ENCODE measurements at places on chromosomes 2 and 18.

DNA sequence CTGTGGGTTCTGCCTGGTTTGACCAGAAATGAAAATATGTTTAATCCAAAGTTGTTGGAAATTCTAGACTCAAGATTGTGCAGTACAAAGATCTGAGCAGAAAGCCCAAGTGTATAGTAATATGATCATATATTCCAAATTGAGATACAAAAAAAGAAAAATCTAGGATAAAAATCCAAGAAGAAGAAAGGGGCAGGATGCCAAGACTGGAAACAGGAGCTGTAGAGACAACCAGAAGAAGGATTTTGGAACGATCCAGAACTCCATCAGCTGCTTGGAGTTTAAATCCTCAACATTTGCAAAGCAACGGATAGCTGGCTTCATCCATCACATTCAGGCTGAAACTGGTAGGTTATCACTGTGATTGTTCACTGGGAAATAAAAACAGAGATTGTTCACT is 333.6 kb upstream of the UBE2E3 start:
- DNase-seq = no peak

GRCh38 chr2:237858294-237859081 is 935 bp upstream of the RAMP1 start:
- DNase-seq = peak; percentile 33

GRCh38 chr18:68721681-68722583 is 7.0 kb upstream of the TMX3 start:
- DNase-seq = no peak

GRCh38 chr2:233079473-233079877 is 19.3 kb downstream of the INPP5D start:
- DNase-seq = no peak

- DNase-seq = no peak
Observed at GRCh38 chr2:121898483-121898882, 143.0 kb downstream of the TSN start.

- DNase-seq = no peak
Observed at GRCh38 chr2:136764452-136765255, 691 bp upstream of the THSD7B start.

DNA sequence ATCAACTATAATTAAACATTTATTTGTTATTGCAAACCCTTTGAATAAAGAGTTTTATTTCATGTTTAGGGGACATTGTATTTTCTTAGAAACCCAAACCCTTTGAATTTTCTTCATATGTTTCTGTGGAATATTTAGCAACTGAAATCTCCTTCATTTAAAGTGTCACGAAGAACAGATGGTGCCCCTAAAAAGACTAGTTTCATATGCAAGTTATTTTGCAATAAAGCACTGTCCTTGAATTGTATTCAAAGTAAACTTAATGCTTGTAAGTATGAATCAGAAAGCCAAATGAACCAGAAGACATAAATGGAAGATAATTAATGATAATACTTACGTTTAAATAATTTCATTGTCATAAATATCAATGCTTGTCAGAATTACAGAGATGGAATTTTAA is 151.9 kb upstream of the CWC22 start:
- DNase-seq = no peak

DNA sequence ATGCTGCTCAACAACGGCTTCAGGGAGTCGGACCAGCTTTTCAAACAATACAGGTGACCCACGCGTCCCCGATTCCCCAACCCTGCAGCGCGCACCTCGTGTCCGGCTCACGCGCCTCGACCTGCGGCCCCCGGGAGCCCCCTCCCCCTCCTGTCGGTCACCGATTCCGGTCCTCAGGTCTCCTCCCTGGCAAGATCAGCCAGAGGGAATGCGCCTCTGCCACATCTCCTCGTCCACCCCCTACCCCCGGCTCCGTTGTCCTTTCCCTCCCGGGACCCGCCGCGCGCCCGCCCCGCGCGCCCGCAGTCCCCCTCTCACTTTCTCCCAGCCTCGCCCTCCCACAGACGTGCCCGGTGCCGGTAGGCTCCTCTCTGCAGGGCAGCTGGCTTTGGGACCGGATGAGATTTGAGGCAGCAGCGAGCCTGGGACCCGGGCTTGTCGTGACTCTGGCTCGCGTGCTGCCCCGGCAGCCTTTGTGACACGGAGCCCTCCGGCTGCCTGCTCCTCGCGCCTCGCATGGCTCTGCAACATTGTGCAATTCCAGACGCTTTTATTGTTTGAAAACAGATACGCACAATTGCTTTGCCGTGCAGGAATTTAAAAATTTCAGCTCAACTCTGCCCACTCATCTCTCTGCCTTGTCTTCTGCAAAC is 558 bp downstream of the TTC39C start:
- DNase-seq = peak; percentile 56

- DNase-seq = no peak
Observed at GRCh38 chr2:218839430-218839829, 7.8 kb upstream of the PRKAG3 start.

DNA sequence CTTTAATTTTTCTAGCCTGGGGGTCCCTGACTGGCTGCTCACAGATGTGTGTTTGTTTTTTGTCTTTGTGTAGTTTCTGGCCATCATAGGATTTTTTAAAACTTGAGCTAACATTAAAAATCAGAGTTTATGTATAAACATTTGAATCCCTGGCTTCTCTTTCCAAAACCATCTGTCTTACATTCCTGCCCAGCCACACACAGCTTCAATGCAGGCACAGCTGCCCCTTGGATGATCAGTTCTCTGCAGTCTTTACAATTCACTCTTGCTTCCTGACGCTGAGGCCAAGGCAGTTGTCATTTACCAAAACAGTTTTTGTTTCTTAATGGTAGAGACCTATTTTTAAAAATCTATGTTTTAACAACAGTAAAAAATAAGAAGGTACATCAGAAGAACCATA is 169.2 kb upstream of the LRRTM1 start:
- DNase-seq = no peak

DNA sequence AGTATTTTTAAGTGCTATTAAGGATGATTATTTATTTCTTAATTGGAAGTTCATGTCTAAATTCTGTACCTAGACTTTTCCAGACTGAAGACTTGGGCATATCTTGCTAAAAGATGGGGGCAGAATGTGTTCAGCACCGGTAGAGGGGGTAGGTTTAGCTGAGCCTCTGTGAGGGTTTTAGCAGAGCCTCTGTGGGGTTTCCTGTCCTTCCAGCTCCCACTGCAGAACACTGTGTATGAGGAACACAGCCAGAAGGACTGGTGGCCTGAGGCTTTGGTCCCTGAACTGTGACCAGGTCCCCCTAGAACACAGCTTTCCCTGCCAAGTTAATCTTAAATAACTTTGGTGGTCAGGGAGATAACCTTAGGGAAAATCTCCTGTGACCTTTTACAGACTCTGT is 123.4 kb upstream of the EPC2 start:
- DNase-seq = no peak

DNA sequence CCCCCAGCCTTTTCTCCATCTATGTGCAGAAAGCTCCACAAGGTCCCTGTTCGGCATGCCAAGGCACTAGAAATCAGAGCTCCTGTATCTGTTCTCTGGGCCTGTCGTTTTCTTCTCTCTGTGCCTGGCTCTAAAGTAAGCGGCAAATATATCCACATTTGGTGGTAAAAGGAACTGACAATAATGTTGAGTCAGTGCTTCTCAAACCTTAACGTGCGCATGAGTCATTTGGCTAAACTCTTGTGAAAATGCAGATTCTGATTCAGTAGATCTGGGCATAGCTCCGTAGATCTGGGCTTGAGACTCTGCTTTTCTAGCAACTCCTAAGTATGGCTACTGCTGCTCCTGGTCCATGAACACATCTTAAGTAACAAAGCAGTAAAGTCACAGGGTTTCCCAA is 16.5 kb upstream of the ACSL3 start:
- no peak for DNase-seq

DNA sequence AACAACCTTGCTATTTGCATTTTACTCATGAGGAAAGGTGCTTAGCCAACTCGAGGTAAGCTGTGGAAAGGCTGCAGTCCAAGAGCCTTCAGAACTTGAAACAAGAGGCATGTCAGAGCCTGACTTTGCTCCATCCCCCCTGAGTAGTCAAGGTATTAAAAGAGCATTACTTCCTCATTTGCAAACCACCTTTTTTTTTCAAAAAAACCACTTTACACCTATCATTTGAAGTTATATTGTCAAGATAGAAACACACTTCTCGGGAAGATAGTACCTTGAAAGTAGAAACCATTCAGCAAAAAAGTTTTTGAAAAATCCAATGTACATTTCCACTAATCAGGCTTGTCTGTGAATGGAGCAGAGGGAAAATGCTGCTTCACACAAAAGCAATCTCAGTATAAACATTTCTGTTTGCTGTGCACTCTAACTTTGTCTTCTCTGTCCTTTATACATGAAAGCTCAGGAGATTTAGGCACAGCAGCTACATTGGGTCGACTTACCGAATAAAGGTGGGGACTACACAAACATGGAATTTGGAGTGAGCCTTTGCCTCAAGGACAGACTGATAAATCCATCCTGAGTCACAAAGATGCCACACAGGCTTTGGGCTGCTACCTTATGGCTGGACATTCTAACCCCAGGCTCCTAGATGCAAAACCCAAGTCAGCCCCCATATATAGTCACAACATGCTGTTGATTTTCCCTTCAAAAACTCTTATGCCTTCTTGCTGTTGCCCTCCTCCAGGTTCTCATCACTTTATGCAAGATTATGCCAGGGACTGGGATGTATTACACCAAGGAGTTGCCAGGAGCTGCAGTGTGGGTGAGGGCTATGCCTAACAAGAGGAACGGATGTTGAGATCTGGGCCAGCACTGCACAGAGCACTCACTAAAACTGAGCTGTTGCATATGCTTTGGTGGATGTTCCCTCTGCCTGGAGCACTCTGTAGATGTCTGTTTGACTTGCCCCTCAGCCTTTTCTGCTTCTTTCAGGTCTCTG is 41.4 kb upstream of the EML4 start:
- DNase-seq = no peak

DNA sequence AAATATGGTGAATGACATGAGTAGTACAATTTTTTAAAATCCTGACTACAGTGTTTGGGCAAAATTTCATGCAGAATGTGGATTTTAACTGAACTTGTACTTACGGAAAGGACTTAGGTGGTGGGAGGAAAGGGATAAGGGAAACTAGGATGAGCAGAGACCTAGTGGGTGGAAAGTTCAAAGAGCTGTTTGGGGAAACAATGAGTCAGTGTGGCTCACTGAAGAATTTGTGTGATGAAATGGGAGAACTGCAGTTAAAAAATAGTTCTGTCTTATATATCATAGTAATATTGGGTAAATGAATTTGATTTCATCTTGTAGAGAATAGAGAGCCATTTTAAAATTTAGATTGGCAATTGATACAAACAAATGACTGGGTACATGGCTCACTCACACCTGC is 220.1 kb upstream of the CTAGE1 start:
- no peak for DNase-seq

- no peak for DNase-seq
Observed at GRCh38 chr2:239962890-239963591, 62.1 kb downstream of the NDUFA10 start.

- DNase-seq = no peak
Observed at GRCh38 chr2:155766342-155767115, 566.0 kb downstream of the NR4A2 start.

- no peak for DNase-seq
Observed at GRCh38 chr18:50315100-50315871, 27.8 kb upstream of the CXXC1 start.

GRCh38 chr2:15982285-15983044 is 42.1 kb downstream of the MYCN start:
- DNase-seq = no peak

- DNase-seq = no peak
Observed at GRCh38 chr2:143158551-143159485, 29.6 kb downstream of the ARHGAP15 start.

DNA sequence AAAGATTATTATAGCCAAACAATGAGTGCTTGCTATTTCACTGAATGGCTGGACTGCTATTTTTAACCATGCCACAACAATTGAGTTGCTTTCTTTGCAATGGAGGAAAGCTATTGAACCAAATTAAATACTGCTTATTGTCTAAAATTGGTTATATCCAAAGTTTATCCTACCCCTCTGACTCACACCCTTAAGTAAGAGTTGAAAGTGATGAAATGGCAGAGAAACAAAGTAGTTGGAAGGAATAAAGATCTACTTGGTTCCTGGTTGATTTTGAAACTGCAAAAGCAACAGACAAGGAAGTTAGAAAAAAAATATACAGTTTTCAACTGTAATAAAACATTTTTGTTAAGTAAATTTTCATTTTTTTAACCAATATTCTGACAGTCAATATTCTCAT is 47.5 kb downstream of the EML4 start:
- DNase-seq = no peak

DNA sequence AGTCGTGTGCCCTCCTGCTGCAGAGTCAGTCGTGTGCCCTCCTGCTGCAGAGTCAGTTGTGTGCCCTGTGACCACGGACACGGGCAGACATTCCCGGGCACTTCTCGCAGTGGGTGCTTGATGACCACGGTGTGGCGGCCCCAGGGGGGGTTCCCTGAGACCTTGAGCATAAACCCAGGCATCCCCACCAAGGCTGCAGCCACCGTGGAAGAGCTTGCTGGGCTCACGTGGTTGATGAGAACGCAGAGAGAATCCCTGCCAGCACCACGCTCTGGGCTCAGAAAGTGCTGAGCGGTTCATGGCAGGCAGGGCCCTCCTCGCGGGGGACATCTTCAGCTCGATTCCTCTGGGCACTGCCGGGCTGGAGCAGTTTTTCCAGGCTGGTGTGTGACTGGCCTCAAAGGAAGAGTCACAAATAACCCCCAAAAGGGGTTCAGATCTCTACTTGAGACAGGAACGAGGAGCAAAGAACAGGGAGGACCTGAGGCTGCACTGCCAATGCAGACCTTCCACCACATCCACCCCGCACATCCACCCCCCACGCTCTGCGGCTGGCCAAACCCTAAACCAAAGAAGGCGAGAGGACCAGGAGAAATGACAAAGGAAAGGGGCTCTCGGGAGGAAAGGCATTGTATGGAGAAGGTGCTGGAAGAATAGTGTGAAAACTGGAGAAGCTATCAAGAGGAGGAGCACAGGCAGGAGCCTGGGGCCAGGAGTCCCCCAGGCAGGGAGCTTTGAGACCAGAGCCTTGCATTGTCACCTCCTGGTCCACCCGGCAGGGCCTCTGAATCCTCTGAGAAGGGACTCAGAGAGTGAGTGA is 8.4 kb upstream of the PER2 start:
- no peak for DNase-seq

- no peak for DNase-seq
Observed at GRCh38 chr18:3138274-3138975, 81.3 kb downstream of the MYOM1 start.

DNA sequence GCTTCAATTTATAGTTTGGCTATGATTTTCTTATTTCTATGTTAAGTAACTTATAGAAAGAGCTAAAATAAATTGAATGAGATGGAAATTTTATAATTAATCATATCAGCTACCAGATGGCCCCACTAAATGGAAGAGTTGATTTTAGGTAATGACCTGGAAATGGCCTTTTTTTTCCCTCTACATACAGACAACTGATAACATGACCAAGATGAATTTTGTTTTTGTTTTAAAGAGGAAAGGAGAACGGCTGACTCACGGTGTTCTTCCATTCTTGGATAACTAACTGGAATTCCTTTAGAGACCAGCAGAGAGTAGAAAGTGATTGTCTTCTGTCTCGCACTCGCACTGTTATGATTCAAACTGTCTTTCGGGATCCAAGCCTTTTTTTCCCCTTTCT is 91.0 kb downstream of the TMEM185B start:
- DNase-seq = no peak
